ENCODE measurements at places on chromosomes 11 and 22. TPM values are rescaled to one million over a fixed set of nuclear protein-coding genes. Genes with fewer than 3 reads are reported as not detected.

GRCh38 chr11:13038366-13038765 lies 29.2 kb downstream of the RASSF10 start:
- DNase-seq = no peak

- no peak for DNase-seq
Observed at GRCh38 chr11:134343646-134344045, 11.9 kb downstream of the GLB1L2 start.

DNA sequence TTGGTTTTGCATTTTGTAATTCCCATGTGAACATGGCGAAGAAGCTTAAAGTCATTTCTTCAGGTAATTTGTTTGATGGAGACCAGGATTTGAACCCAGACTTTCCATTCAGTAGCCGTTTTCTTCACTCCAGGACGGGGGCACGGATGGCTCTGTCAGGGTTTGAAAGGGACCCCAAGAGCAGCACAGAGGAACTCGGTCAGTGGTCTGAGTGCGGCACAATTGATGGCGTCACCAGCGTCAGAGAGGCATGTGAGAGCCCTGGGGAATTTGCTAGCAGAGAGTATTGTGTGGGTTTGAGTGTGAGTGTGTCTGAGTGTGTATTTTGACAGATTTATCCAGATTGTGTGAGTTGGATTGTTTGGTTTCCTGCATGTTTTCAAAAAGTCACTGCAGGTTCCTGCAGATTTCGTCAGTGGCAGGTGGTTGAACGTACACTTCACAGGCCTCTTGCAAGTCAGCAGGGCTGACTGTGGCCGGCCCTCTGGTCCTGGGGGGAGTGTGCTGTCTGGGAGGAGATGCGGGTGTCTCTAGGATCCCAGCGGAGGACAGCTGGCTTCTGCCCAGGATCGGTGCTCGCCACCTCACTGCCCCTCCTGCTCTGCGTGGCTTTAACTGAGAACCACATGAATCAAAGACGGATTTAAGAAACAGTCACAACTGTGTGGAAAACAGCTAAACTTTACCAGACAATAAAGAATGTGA lies 199.3 kb downstream of the TBC1D22A start:
- no peak for DNase-seq

- DNase-seq = no peak
Observed at GRCh38 chr11:5968394-5968793, at the start of gene OR56A5. OR56A5 (minus strand) TSS chr11:5968494; CDS start chr11:5968494, 0 bp downstream.

DNA sequence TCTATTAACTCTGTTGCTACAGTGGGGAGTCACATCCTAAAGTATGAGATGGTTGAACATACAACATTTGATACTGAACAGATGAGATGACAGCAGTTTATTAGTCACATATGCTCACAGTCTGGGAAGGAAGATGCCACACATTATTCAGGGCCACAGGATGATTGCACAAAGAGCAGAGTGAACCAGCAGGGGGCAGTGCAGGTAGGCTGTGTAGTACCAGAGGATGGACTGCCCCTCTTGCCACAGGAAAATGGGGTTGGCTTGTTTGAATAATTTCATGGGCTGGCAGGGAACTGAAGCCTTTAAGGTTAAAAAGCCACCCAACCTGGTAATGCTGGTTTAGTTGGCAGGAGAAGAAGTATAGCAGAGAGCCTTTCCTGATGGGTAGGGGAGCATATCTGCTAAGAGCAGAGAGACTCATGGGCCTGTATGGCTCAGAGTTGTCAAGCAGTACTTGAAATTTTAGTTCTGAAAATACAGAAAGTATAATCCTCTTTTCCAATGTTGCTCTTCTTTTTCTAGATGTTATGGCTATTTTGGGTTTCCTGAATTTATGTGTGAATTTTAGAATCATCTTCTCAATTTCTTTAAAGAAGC lies 180.4 kb upstream of the B3GAT1 start:
- DNase-seq = peak; percentile 13

DNA sequence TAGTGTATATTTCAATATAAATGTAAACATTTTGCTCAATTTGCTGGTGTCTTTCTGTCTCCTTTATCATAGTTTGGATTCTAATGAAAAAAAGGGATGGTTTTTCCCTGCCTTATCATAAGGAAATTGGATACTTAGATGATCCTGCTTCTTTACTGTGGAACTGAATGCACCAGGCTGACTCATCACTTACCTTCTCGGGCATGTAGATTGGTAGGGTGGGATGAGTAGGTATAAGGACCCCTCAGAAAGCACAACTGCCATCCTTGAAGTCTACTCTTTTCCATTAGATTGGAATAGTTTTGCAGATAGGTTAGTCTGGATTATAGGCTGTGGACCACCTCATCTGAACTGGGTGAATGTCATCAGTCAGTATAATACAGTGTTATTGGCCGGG lies 7.5 kb upstream of the SIDT2 start:
- no peak for DNase-seq

GRCh38 chr22:21042978-21043859 lies 2.5 kb upstream of the LRRC74B start:
- DNase-seq = no peak

DNA sequence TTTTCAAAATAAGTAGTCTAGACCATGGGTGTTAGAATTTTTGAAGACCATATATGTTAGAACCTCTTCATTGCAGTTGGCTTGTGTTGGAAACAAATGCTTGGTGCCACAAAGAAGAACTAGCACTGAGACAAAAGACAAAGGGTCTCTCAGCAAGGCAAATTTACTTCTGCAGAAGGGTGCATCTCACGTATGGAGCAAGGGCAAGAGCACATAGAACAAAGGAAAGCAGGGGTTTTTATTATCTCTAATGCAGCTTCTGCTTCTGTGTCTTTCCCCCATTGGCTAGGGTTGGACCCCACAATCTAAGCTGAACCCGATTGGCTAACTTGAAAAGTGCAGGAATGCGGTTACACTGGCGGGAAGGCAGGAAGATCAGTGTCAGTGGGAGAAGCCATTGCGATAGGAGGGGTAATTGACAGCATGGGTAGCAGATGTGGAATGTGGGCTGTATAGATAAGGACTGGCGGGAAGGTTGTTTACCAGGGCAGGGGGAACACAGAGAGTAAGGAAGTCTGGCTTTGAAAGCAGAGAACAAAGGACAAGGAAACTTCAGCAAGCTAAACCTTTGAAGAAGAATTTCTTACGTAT lies 9.2 kb upstream of the RBMXL2 start:
- no peak for DNase-seq

- no peak for DNase-seq
Observed at GRCh38 chr11:6962141-6962540, 35.9 kb downstream of the ZNF215 start.

SCGB2A2 gene
- not detected for polyA plus RNA-seq

Measured in keratinocyte (primary cell).